Pulmonary artery endothelial cell (primary cell): ENCODE measurements at places on chromosomes 11 and 22. TPM values are rescaled to one million over a fixed set of nuclear protein-coding genes. Genes with fewer than 3 reads are reported as not detected.

ZFP91 gene
- total RNA-seq = 56.0 and 63.4 TPM in 2 replicates

WNT11 gene
- total RNA-seq = not detected in 2 replicates

OR10D3 gene
- total RNA-seq = not detected in 2 replicates

APLNR gene
- not detected in 2 replicates for total RNA-seq

OR52I2 gene
- not detected in 2 replicates for total RNA-seq

APOL4 gene
- total RNA-seq = 0.04 and 0.53 TPM in 2 replicates

LRRC74B gene
- total RNA-seq = not detected in 2 replicates
